GF-D8 (cell line): ENCODE measurements at places on chromosomes 5 and 9.
A peak's percentile ranks its signal among the peaks of the same experiment; 100 is the strongest.

DNA sequence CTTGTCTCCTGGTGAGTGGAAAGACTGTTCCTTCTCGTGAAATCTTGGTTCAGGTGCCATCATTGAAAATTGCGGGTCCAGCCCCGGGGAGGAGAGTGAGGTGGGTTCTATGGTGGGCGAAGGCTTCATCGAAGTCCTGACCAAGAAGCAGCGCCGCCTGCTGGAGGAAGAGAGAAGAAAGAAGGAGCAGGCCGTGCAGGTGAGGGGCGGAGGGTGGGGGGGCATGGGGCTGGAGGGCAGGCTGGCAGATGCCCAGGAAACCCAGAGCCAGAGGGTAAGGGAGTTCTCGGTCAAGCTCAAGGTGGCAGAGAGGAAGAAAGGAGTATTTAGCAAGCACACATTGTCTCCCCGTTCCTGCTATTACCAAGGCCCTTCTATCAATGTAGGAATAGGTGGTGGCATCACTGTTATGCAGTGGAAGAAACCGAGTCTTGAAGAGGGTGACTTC lies 24.3 kb upstream of the POMT1 start:
- no peak for DNase-seq

DNA sequence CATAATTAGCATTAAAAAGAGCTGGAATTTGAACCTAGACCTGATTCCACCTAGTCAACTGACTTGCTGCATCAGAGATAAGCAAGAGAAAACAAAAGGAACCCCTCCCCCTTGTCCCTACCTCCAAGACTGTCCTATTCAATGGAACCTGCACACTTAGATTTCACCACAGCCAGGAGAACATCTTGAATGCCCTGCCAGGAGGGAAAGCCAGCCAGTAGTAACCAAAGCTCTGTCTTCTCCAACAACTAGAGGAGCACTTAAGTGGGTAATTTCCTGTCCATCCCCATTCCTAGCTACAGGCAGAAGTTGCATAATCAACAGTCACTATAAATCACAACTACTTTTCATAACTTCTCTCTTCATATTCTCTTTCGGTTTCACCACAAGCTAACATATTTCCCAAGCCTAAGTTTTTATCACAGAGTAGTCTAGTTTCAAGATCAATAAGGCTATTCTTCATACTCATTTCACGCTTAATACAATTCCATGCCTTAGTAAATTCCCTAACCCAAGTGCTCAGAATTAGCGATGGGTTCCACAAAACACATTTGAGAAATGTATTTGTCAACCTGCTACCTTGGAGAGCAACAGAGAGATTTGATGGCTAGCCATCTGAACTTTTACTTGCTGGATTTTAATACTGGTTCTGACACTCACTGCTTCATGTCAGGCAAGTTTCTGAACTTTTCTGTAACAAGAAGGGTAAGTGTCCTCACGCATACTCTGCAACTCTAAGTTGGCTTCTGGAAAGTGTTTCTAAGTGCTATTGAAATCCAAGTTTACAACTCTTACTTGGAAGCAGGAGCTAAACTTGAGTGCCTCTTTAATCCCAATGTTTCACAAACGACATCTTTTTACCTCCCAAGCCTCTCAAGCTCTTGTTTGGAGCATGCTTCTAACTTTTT lies 2.0 kb downstream of the DENND1A start:
- peak; percentile 63 for DNase-seq

- no peak for DNase-seq
These were observed 62.3 kb downstream of the GDNF start for GRCh38 chr5:37777432-37778130.

DNA sequence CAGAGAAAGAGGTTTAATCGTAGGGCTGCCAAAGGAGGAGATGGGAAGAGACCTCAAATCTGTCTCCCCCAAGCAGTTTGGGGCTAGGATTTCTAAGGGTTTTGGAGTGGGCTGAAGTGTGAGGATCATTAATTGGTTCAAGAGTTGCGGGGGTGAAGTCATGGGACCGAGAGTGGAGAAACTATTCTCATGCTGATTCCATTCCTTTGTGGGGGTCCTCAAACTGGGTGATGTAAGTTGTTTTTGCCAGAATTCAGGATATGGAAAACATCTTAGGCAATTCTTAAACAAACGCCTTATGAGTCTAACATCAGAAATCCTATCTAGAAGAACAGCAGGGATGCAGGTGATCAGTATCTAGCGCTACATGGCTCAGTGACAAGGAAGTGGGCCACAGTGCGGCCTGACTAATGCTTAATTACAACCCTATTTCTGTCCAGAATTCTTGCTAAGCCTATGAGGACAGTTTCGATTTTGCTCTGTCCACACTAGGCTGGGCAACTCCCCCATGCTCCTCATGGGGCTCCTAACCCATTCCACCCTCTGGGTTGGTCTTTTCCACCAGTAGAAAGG lies 27.7 kb upstream of the TRIO start:
- DNase-seq: no peak

DNA sequence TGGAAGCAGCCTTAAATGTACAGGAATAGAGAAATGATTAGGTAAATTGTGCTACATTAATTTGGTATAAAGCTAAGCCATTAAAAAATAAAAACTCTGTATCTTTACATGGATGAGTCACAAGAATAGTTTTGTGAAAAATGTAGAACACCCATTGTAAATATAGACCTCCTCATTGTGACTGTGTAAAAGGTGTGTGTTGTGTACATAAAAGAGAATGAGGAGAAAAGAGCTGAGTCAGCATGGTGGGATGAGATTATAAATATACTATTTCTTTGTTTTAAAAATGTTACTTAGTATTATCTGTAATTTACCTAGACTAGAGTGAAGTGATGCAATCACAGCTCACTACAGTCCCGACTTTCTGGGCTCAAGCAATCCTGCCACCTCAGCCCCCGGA lies 250.5 kb downstream of the KIAA0825 start:
- DNase-seq: no peak

GRCh38 chr5:150146235-150146634 lies 9.4 kb downstream of the PDGFRB start:
- DNase-seq: no peak

DNA sequence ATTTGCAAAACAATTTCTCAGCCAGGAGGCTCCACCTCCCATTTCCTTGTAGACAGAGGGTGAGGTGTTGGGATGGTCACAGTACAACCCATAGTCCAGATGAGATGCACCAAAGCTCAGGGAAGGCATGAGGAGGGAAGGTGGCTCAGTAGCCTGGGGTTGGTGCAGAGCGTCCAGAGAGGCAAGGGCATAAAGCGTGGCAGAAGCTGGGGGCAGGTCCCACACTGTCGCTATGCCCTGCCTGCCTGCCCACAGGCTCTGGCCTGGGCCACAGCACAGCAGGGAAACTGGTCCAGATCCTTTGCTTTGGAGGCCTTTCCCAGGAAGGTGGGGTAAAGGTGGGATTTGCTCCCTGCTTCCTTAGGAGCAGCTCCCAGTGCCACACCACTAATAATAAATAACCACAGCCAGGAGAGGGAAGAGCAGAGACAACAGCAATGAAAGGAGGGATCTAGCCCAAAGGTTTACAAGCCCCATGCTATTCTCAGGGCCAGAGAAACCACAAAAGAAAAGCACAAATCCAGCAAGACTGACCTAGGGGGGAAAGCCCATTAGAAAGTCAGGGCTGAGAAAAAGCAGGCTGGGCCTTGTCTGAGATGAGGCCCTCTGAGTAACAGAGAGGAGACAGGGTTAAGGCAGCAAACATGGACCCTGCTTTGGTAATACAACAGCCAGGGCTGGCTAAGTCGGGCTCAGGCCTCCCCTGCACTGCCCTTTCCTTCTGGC lies 27.2 kb downstream of the PCDHGC5 start:
- no peak for DNase-seq

DNA sequence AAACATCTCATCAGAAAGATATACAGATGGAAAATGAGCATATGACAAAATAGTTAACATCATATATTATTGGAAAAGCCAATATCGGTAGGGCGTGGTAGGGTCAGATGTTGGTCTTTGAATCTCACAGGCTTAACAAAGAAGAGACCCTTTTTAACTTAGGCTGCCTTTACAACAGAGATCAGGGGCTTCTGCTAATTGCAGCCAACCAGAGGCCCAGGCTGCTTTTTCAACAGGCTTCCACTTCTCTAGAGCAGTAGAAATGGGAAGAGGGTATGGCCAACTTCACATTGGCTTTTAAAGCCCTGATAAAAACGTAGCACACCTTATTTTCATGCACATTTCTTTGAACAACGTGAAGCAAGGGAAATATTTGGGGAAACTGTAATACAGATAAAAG lies 764.3 kb upstream of the CTNND2 start:
- no peak for DNase-seq

GRCh38 chr9:27985714-27986113 lies 412.4 kb upstream of the C9orf72 start:
- no peak for DNase-seq

DNA sequence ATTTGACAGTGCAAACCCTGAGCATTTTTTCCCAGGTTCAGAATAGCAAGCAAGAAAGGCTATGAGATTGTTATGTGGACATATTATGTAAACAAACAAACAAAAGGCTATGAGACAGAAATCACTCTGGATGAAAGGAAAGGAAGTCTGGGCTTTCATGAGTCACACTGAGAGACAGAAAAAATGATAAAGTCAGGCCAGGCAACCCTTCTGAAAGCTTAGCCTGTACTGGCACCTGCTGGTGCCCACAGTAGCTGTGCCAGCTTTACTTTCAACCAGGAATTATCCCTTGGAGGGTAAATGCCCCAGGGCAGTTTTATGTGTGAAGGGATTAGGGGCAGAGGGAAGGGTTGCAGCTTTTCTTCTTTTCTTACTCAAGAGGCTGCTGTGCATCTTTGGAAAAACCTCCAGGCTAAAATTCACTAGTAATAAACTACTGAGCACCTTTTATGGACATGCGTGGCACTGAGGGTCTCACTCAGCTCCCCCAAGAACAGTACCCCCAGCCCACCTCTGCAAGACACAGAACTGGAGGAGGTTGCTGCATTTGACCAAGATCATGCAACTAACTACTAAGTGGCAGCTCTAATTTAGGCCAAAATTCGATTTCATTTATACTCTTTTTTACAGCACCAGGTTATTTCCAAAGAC lies 41.7 kb downstream of the ACTL7B start:
- no peak for DNase-seq

DNA sequence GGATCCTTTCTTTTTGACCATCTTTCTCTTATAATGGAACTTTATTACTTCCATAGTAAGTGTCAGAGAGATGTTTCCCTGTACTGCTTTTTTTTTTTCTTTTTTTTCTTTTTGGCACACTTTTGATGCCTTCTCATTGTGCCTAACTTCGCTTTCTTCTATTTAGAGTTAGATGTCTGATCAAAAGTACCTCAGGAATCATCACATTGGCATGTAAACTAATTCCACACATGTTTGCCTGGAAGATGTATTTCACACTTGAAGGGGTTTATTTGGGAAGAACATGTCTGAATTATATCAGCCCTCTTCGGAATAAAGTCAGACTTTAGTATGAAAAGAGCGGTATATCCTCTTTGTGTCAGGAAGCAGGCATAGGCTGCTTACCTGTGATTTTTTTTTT lies 35.1 kb downstream of the SMARCA2 start:
- DNase-seq: no peak

GRCh38 chr5:12174734-12175133 lies 270.5 kb upstream of the CTNND2 start:
- no peak for DNase-seq

GRCh38 chr5:98570010-98570409 lies 203.5 kb upstream of the RGMB start:
- DNase-seq: no peak

DNA sequence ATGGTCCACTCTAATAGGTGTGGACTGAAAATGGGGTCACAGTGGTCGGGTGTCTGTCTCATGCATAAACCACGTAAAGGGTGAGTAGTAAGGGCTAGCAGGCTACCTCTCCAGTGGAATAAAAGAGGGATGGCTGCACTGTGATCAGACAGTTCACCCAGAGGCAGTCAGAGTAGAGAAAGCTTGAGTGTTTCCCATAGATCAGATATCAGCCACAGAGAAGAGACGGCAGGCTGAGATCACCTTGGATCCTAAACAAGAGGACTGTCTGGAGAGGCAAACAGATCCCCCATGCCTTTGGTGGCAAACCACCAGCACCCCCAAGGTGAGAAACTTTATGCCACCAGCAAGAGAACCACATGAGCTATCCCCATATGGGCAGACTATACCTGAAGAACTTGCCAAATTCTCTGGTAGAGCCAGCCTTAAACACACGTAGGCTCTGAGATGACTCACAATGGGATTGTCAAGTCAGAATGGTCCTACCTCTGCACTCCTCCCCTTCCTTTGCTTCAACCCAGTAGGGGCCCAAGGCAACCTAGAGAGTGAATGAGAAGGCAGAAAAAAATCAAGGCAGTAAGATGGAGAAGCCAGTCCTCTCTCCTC lies 205.2 kb upstream of the MAP3K1 start:
- DNase-seq: no peak

DNA sequence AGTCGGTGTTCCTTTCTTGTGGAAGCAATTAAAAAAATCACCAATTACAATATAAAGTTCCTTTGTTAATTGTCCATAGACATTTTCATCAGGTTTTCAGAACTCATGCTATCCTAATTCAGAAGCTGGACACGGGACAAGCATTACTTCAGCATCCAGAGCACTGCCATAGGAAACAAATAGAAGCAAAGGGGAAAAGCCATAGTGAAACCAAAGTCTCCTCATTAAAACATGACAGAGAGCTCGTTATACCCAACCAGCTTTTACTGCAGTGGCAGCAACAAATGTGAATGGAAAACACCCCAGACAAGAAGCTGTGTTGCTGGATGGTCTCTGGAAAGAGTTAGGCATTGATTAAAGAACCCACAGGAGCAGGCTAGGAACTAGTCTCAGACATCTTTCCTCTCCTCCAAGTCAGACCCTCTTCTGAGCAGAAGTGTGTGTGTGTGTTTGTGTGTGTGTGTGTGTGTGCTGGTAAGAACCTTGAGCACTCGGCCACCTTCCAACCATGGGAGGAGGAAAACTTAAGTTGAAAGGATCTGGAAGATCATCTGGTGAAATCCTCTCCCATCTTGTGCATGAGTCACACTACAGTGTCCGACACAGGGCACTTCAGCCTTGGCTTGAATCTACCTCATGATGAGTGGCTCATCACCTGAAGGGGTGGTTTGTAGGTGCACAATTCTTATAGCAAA lies 162.6 kb upstream of the ADAMTS16 start:
- no peak for DNase-seq

- DNase-seq: no peak
These were observed 328.2 kb downstream of the SLIT3 start for GRCh38 chr5:168972731-168973130.

DNA sequence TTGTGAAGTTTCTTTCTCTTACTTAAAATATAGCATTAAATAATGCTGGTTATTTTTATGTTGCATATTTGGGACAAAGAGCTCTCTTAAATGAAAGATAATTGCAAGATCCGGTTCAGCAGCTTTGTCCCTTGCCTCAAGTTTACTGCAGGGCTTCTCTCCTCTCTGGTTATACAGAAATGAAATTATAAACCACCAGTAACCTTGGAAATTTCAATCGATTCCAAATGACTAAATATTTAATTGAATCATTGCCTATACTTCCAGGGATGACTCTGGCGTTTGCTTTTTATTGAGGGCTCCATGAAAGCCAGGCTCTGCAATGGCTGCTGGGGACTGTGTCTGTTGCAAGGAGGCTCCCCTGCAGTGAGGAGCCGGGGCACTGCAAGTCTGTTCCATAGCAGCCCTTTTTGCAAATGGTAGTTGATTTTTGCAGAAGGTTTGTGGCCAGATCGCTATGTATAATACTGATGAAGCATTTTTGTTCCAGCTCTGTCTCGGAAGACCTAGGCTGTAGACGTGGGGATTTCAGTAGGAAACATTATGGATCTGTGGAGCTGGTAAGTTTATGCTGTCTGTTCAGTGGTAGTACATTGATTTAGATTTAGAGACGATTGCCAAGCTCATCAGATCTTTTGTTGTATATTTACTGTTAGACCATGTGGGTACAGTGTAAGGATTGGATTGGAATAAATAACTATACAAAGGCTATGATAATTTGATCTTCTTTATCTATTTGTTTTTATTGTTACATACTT lies at the start of gene GARNL3:
Gene GARNL3, plus strand, starts transcription at position 313 of the 758 bp plus-strand sequence. Its CDS starts 104 bp downstream, at position 417.
- DNase-seq: no peak

GRCh38 chr5:57937025-57937424 lies 454.4 kb upstream of the ACTBL2 start:
- no peak for DNase-seq
